ENCODE measurements at places on chromosomes 6 and 20.
A peak's percentile ranks its signal among the peaks of the same experiment; 100 is the strongest.

GRCh38 chr20:46400828-46401477 lies 5.5 kb downstream of the ELMO2 start:
- DNase-seq: peak; percentile 61

GRCh38 chr6:111118826-111119225 lies 31.5 kb downstream of the SLC16A10 start:
- no peak for DNase-seq

- DNase-seq: peak; percentile 86
These were observed 39.4 kb upstream of the RGS17 start for GRCh38 chr6:153170511-153170910.

GRCh38 chr20:53869466-53870258 lies 200.7 kb downstream of the BCAS1 start:
- DNase-seq: peak; percentile 86

GRCh38 chr6:14224359-14225103 lies 107.0 kb downstream of the CD83 start:
- DNase-seq: no peak

GRCh38 chr20:2022163-2022562 lies 28.3 kb upstream of the PDYN start:
- DNase-seq: no peak

DNA sequence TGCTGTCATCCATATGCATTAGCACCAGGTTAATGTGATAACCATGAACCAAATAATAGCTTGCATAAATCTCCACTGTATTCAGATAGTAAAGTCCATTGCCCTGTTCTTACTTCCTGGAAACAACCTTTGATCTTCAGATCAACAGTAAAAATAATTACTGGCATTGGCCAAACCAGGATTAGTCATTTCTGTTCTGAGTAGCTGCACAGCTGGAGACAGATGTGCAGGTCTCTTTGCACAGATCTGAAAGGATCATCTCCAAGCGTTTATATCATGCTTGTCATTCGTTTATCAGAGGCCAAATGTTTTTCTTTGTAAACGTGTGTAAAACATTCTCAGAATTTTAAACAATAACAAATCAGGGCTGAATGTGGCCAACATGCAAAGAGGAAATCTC lies 134.4 kb upstream of the HMGCLL1 start:
- peak; percentile 77 for DNase-seq
